ENCODE measurements at places on chromosomes 13 and 19.

DNA sequence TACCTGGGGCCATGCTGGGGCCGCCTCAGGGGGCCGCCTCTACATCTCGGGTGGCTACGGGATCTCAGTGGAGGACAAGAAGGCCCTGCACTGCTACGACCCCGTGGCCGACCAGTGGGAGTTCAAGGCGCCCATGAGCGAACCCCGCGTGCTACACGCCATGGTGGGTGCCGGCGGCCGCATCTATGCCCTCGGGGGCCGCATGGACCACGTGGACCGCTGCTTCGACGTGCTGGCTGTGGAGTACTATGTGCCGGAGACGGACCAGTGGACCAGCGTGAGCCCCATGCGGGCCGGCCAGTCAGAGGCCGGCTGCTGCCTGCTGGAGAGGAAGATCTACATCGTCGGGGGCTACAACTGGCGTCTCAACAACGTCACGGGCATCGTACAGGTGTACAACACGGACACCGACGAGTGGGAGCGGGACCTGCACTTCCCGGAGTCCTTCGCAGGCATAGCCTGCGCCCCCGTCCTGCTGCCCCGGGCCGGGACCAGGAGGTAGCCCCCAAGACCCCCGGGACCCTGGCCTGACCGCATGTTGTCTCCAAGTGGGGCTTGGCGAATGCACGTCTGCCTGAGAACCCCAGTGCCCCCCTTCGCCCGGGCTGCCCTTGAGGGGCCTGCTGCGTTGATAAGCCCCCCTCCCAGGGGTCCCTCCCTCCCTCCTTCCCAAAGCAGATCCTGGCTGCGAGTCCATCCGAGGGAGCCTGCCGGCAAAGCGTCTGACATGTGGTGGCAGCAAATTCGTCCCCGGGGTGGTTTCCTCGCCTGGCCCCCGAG lies 14.5 kb upstream of the CRTC1 start:
- no peak for DNase-seq

DNA sequence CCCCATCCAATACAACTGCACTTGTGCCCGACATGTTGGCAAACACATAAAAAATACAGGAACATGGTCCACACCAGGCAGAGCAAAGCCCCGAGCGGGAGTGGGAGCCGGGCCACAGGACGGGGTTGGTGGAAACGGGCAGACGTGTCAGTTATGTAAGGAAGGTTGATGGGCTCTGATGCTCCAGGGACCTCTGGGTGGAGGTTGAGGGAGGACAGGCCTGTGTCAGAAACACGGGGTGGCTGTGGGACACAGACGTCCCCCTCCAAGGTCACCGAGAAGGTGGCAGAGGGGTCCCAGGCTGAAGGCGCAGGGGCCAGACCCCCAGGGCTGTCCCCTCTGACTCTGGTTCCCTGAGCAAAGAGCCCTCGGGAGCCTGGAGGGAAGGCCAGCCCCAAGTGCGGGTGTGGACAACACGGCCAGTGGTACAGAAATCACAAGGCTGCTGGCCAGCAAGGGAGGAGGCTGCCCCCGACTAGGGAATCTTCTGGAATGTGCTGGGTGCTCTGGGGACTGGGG lies 31.4 kb upstream of the C13orf46 start:
- DNase-seq: no peak

DNA sequence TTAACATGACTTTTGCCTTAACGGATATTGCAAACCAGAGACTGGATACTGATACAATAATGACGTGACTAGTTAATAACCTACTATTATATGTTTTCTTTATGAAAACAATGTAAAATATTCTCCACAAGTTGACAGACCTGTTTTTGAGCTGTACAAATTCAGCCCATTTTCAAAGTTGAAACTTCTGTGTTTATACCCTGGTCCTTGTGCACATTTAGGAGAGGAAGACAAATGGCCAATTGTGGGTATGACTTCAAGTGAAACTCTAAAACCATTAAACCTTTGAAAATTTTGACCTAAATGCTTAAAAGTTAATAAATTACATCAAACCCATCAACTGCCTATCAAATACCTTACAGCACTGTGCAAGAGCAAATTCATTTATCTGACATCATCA lies 8.9 kb downstream of the SPRY2 start:
- no peak for DNase-seq

GRCh38 chr19:56308792-56309191 lies 5.8 kb downstream of the ZSCAN5A start:
- no peak for DNase-seq

GRCh38 chr13:25067064-25067463 lies 28.9 kb upstream of the PABPC3 start:
- no peak for DNase-seq

DNA sequence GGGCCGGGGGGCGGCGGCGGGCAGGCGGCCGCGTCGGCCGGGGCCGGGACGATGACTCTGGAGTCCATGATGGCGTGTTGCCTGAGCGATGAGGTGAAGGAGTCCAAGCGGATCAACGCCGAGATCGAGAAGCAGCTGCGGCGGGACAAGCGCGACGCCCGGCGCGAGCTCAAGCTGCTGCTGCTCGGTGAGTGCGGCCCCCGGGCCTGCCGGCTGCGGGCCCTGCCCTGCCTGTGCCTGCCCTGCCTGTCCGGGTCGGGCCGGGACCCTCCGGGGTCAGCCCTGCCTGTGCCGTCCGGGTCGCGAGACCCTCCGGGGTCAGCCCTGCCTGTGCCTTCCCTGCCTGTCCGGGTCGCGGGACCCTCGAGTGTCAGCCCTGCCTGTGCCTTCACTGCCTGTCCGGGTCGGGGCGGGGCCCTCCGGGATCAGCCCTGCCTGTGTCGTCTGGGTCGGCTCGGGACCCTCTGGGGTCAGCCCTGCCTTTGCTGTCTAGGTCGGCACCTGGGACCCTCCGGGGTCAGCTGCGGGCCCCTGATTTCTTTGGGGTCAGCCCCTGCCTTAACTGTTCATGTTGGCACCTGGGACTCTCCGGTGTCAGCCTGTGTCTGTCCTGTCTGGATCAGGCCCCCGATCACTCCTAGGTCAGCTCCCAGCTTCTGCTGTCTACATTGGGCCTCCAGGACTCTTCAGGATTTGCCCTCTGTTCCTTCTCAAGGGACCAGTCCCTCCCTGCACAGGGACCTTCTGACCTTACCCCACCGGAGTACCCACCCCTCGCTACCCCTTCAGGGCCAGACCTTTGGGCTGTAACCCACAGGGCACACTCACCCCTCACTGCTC lies 659 bp downstream of the GNA11 start:
- DNase-seq: no peak

DNA sequence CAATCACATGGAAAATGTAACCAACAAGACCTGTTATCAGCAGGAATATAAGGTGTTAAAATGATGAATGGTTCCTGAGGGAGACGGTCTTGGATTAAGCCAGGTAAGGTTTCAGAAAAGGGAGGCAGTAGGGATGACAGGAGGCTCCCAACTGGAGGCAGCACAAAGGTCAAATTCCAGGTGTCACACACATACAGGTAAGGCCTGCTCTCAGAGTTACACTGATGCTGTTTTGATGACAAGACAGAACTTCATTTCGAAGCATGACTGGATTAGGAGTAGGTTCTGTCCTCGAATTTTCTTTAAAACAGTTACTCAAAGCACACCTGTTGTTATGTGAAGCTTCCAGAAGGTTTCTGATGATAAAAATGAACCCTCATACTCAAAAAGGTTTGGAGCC lies 7.4 kb downstream of the MED26 start:
- no peak for DNase-seq

Measured in stimulated activated CD8-positive, alpha-beta memory T cell treated with anti-CD3 and anti-CD28 coated beads, Interleukin-12 subunit alpha, Interleukin-12 subunit beta, amount 100 ng/mL, for 1 hour (primary cell).